ENCODE measurements at places on chromosomes 4 and X.

DNA sequence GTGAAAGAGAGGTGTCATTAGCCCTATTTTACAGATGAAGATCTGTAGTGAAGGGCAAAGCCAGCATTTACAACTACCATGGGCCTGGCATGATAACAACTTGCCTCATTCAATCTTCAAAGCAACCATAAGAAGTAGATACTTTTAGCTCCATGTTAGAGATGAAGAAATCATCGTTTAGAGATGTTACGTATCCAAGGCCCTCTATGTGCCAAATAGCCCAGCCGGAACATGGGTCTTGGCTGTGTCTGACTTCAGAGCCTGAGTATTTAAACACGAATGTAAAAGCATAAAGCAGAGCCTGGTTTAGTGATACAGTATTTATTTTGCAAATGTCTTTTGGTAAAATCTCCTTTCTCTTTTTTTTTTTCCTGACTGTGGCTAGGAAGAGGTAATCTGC lies 197.1 kb downstream of the RASL11B start:
- DNase-seq: no peak

GRCh38 chr4:175947117-175947722 lies 118.4 kb upstream of the WDR17 start:
- no peak for DNase-seq

DNA sequence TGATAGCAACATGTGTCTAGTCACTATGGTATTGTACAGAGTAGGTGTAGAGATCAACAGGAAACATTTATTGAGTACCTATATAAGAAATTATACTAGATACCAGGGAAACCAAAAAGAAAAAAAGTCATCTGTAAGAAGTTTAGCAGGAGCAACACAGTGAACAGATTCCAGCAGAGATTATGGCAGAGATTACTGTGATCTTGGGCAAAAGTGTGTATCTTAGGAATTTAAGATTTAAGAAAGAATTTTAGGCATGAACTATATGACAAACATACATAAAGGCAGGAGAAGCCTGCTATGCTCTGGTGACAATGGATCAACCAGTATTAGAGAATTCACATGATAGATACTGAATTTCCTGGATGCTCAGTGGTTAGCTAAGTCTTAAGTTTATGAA lies 37.9 kb downstream of the SNCA start:
- DNase-seq: no peak

DNA sequence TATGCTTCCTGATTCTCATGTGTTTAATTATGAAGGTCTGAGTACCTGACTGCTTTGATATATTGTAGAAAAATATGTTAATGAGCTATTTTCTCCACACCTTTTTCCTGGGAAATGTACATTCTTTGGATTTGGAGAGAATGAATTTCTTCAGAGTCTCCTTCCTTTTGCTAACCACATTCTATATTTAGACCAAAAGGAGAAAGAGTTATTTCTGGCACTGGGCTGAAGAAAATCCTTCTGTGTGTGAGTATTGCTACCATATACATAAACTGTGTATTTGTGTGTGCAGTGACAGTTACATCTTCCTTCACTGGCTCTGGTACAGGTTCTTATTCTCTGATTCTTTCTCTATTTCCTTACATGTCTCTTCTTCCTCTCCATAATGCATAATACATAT lies 44.5 kb upstream of the PGRMC2 start:
- DNase-seq: no peak

GRCh38 chr4:52869196-52869595 lies 7.1 kb downstream of the RASL11B start:
- peak; percentile 33 for DNase-seq

DNA sequence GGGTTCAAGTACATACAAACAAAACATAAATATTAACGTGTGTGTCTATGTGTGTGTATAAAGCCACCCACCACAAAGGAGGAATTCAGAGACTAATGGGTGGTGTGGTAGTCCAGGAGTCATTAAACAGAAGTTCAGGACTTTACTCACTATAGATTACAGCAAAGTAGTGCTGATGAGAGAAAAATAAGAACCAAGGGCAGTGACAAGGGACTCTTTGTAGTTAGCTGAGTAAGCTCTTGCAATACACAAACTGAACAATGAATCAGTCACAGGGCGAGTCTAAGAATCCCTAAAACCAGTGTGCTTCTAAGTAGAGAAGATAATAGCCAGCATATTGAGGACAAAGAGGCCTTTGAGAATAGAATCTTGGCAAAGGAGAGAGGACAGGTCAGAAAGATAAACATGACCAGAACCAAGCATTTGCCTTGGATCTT lies 232.4 kb downstream of the PPP3CA start:
- no peak for DNase-seq

DNA sequence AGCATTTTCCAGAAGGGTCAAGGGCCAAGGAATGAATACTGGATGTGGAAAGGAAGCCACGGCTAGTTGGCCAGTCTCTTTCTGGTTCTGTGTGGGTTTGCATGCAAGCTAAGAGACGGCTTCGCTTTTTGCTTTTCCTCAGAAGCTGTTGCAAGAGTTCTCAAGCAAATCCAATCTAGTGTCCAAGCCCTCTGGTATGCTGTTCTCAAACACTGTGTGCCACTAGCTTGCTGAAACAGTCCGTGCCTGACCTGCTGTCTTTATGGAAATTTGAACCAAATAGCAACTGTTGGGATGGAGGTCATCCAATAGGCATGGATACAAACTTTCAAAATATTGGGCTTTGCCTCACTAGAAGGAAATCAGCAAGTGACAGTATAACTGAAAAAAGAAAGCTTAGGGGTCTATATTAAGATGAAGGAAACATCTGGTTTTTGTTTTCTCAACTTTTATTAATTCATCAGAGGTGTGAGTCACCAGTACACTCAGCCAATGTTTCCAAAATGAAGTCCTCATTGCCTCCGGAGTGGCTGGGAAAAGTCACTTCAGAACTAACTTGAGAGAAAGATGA lies 70.5 kb downstream of the SLC9A6 start:
- no peak for DNase-seq

DNA sequence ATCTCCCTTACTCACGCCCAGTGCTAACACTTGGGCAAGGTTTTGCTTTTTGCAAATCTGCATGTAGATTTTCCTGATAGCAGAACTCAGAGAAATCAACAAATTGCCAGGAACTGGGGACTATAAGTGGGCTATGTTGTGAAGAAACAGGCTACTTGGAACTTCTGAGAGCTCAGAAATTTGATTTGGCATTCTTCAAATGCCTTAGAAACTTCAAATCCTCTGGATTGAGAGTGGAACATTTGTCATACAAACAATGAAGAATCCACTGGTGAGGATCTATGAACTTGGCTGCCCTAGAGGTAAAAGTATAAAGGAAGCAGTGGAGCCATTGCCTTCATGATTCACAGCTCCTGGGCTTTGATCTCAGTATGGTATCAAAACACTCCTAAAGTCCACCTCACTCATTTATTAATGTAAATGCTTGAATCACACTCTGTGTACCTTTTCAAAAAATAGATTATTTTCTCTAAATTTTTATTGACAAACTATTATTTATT lies 126.0 kb downstream of the GLRA3 start:
- no peak for DNase-seq

DNA sequence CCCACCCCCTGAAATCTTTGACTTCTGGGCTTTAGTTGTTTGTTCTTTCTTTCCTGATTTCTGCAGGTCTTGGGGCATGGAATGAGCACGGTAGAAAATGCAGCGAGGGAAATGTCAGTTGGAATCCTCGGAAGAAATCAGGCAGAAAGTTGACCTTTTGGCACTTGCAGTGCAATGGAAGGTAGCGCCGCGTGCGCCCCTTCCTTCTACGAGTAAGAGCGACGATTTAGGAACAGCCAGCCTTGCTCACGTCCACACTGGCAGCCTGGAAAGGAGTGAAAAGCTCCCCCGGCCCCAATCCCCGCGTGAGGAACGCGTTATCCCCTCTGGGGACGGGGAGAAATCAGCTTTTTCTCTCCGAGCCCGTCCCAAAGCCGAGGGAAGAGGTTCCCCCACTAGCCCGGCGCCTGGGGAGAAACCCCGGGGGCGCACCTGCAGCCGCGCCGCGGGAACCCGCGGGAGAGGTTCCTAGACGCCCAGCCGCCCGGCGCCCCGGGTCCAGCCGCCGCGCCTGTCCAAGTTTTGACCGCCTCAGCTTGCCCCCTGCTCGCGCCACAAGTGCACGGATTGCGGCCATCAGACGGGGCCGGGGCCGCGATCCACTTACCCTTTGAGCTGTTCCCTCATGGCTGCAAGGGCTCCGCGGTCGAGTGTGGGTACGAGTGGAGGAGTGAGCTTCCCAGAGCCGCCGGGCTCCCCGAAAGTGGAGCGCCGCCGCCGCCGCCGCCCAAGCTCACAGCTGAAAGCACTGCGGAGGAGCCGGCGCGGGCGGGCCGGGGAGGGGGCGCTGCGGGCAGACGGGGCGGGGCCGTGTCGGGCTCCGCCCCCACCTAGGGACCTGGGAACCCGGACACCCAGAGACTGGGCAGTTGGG lies 194.6 kb upstream of the FTHL17 start:
- no peak for DNase-seq

- DNase-seq: no peak
Measured at GRCh38 chrX:30533266-30533665, 44.3 kb downstream of the TASL start.

- no peak for DNase-seq
Measured at GRCh38 chr4:104732766-104733165, 238.1 kb upstream of the CXXC4 start.

DNA sequence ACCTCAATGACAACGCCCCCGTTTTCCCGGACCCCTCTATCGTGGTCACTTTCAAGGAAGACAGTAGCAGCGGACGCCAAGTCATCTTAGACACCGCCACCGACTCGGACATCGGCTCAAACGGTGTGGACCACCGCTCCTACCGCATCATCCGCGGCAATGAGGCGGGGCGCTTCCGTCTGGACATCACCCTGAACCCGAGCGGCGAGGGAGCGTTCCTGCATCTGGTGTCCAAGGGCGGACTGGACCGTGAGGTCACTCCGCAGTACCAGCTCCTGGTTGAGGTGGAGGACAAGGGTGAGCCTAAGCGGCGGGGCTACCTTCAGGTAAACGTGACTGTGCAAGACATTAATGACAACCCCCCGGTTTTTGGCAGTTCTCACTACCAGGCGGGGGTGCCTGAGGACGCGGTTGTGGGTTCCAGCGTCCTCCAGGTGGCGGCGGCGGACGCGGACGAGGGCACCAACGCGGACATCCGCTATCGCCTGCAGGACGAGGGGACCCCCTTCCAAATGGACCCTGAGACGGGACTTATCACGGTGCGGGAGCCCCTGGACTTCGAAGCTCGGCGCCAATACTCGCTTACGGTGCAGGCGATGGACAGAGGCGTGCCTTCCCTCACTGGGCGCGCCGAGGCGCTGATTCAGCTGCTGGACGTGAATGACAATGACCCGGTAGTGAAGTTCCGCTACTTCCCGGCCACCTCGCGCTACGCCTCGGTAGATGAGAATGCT lies 2.2 kb downstream of the FAT4 start:
- no peak for DNase-seq

GRCh38 chrX:153441296-153441695 lies 4.6 kb downstream of the TREX2 start:
- DNase-seq: no peak

DNA sequence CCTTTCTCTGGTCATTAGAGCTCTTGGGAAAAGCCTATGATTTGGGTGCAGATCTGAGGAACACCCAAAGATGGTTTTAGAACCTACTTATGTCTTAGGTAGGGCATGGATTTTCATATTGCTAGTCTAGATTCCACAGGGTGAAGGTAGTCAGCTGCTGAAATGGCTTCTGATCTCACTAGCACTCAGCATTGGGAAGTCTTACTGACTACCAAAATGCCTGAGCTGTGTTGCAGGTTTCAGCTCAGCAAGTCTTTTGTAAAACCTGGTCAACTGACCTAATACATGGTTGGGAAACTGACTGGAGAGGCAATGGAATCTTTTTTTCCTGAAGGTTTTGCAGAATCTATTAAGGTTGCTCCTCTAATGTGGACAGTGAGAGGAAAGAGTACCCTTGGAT lies 136.4 kb downstream of the CCNG2 start:
- no peak for DNase-seq

DNA sequence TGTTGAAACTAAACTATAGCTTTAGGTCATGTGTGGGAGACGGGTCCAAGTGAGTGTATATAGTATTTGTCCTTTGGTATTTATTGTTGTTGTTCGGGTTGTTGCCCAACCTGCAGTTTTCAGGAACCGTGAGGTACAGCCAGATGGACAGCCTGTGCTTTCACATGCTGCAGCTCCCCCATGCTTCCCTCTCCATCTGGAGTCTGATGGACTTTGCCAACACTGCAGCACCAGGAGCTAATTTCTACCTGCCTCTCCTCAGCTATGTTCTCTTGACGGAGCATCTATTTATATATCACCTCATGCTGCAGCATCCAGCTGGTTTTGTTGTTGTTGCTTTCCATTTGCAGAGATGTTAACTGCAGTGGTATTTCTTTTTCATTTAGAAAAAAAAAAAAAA lies 80.1 kb downstream of the TLL1 start:
- no peak for DNase-seq

DNA sequence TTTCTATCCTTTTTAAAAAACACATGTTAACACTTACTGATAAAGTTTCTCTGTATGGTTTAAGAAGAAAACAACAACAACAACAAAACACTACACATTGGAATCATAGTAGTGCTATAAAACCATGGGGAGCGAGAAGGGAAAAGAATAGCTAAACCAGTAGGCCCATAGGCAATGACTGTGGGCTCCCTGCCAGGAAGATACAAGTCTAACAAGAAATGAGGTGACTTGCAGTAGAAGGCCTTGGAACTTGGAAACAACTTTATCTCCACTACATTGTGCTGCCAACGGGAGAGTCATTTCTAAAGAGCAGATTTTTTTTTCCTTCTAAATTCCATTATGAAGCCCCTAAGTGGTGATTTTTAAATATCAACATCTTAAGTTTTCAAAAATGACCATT lies 78.0 kb downstream of the GPC4 start:
- no peak for DNase-seq

GRCh38 chr4:39067451-39067850 lies 5.4 kb downstream of the KLHL5 start:
- DNase-seq: no peak

GRCh38 chr4:99529228-99529627 lies 18.4 kb downstream of the C4orf17 start:
- no peak for DNase-seq

GRCh38 chr4:116180157-116180601 lies 905.2 kb downstream of the TRAM1L1 start:
- no peak for DNase-seq

DNA sequence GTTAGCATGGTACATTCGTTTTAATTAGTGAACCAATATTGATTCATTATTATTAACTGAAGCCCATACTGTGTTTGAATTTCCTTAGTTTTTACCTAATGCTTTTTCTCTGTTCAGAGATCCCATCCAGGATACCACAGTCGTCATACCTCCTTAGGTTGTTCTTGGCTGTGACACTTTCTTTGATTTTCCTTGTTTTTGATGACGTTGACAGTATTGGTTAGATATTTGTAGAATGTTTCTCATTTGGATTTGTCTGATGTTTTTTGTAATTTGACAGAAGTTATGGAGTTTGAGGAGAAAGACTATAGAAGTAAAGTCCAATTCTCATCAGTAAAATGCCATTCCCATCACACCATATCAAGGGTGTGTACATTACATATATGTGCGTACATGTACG lies 16.2 kb upstream of the RAP2C start:
- DNase-seq: no peak

GRCh38 chr4:6476893-6477292 lies 4.5 kb upstream of the PPP2R2C start:
- no peak for DNase-seq

Measured in NCI-H187 (cell line).